ENCODE measurements at places on chromosomes 3 and 15.
A peak's percentile ranks its signal among the peaks of the same experiment; 100 is the strongest.

GRCh38 chr15:75051191-75051608, 27.8 kb downstream of the PPCDC start:
- H3K36me3 ChIP-seq = peaks cover 7% of the 10 kb centered on the region
- no peaks in the 10 kb centered on the region for H3K4me1 ChIP-seq
- no peak overlapping the region for H3K4me3 ChIP-seq
- no peaks in the 10 kb centered on the region for H3K27me3 ChIP-seq

- no peak overlapping the region for H3K27ac ChIP-seq
- no peak for DNase-seq
- no peaks in the 10 kb centered on the region for H3K4me1 ChIP-seq
- H3K36me3 ChIP-seq = no peaks in the 10 kb centered on the region
These were observed 265.2 kb upstream of the TLE3 start for GRCh38 chr15:70362886-70363285.

GRCh38 chr3:12461097-12461649, 23.1 kb upstream of the TSEN2 start:
- no peaks in the 10 kb centered on the region for H3K36me3 ChIP-seq
- no peak overlapping the region for H3K4me3 ChIP-seq
- H3K4me1 ChIP-seq = peaks cover 6% of the 10 kb centered on the region
- DNase-seq = no peak
- no peaks in the 10 kb centered on the region for H3K27me3 ChIP-seq

DNA sequence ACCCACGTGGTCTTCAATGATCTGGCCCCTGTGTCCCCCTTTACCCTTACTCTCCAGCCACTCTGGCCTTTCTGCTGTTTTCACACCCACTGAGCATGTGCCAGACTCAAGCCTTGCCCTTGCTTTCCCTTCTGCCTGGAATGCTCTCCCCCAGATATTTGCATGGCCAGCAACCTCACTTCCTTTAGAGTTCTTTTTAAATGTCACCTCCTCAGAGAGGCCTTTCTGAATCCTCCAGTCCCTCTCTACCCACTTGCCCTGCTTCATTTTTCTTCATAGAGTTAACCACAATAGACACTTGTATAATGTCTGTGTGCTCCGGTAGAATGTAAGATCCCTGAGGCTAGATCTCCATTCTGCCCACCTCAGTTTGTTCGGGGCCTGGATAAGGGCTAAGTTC, 39.4 kb upstream of the TIPARP start:
- H3K4me1 ChIP-seq = no peaks in the 10 kb centered on the region
- no peaks in the 10 kb centered on the region for H3K36me3 ChIP-seq
- H3K27ac ChIP-seq = no peak overlapping the region
- no peaks in the 10 kb centered on the region for H3K27me3 ChIP-seq

- H3K36me3 ChIP-seq = no peaks in the 10 kb centered on the region
- no peak overlapping the region for H3K27ac ChIP-seq
- no peak for DNase-seq
These were observed 22.0 kb upstream of the LCTL start for GRCh38 chr15:66587749-66588148.

GRCh38 chr3:69058180-69058946, 6.2 kb upstream of the TMF1 start:
- no peaks in the 10 kb centered on the region for H3K27me3 ChIP-seq
- peaks cover 52% of the 10 kb centered on the region for H3K36me3 ChIP-seq

GRCh38 chr3:165827883-165828282, 9.3 kb downstream of the BCHE start:
- no peaks in the 10 kb centered on the region for H3K36me3 ChIP-seq
- no peak for DNase-seq
- no peak overlapping the region for H3K4me3 ChIP-seq

DNA sequence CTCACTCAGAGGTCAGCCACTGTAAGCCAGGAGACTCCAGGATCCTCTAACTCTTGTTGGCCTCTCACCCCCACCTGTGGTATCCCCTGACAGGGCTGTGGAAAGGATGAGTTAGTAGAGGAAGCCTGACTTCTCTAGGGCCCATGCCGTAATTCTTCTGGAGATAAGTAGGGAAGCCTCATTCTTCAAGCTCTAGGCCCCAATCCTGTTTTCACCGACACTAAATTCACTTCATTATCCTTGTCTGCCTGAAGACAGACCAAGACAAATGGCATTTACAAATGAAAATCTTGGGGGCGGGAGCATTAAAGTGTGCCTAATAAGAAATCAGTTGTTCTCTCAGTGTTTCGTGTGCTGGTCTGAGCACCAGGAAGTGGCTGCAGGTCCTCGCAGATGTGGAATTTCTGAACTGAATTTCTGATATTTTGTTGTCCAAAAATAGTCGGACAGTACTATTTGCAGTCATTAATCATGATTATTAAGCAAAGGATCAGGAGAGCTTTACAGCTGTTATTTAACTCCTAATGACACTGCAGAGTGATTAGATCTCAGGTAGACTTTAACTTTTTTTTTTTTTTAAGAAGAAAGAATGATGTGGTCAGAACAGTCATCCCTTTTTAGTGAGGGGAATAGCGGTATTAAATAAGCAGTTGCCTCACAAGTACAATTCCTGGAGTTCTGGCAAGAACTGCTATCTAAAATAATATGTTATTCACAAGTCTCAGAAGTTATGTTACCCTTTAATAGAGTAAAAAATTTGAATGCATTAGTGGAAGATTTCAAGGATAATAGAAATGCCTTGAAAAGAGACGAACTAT, 58.4 kb downstream of the RBMS3 start:
- no peaks in the 10 kb centered on the region for H3K4me1 ChIP-seq
- no peak overlapping the region for H3K4me3 ChIP-seq
- no peaks in the 10 kb centered on the region for H3K27me3 ChIP-seq
- no peaks in the 10 kb centered on the region for H3K36me3 ChIP-seq
- H3K27ac ChIP-seq = no peak overlapping the region

- no peaks in the 10 kb centered on the region for H3K27me3 ChIP-seq
- no peak for DNase-seq
- no peak overlapping the region for H3K27ac ChIP-seq
- no peaks in the 10 kb centered on the region for H3K4me1 ChIP-seq
These were observed 533.2 kb upstream of the GBE1 start for GRCh38 chr3:82294609-82295008.

DNA sequence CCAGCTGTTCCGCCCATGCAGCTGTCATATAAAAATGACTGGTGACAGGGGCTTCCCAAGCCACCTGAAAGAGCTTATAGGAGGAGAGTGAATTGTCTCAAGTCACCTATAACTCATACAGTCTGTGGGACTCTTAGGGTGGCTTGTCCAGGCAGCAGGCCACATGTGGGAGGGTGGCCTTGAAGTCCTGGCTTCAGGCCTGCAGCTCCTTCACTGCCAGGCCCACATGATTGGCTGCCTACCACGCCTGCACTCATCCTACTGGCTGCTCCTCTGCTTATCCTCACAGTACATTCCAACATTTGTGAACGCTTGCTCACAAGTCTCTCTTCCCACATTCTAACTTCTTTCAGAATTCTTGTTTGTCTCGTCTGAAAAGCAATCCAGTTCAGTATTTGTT, 41.1 kb upstream of the TIPARP start:
- H3K4me1 ChIP-seq = no peaks in the 10 kb centered on the region
- no peak overlapping the region for H3K27ac ChIP-seq
- H3K27me3 ChIP-seq = no peaks in the 10 kb centered on the region
- no peak for DNase-seq
- H3K4me3 ChIP-seq = no peak overlapping the region
- no peaks in the 10 kb centered on the region for H3K36me3 ChIP-seq

DNA sequence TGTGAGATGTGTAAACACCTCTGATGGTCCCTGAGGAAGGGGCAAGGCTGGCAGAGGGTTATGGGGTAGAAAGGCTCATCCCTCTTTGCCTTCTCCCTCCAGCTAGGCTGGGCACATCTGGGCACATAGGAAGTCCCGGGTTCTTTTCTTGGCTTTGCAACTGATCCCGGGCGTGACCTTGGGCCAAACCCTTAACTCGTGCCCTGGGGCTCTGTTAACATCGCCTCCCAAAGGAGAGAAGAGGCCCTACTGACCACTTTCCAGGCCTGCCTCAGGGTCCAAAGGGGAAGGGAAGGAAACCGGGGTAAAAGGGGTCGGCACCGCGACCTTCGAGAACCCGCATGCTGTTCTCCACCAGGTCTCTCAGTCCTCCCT, 549 bp downstream of the C3orf18 start:
- H3K36me3 ChIP-seq = no peaks in the 10 kb centered on the region
- H3K4me1 ChIP-seq = peaks cover 52% of the 10 kb centered on the region
- H3K4me3 ChIP-seq = peak overlapping the region; percentile 71
- H3K27ac ChIP-seq = peak overlapping the region; percentile 71
- no peaks in the 10 kb centered on the region for H3K27me3 ChIP-seq
- no peak for DNase-seq

DNA sequence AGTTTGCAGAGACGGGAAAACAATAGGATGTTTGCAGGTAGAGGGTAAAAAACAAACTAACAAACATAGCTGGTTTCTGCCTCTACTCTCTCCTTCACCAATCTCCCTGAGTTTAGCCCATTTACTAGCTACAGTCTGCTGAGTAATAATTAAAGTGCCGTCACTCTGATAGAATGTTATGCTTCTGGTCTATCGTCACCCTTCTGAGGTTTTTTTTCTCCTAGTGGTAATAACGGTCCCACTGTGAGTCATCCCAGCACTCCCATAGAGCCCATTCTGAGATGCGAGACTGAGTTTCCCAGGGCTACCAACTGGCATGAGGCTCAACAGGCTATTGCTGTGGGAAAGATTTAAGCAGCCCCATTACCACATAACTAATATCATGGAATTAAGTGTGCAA, 56.4 kb downstream of the PLAAT1 start:
- no peak overlapping the region for H3K27ac ChIP-seq
- no peak for DNase-seq
- H3K4me3 ChIP-seq = no peak overlapping the region
- H3K27me3 ChIP-seq = no peaks in the 10 kb centered on the region
- H3K4me1 ChIP-seq = no peaks in the 10 kb centered on the region

GRCh38 chr3:193870376-193871219, 265.4 kb upstream of the HES1 start:
- peaks cover 8% of the 10 kb centered on the region for H3K4me1 ChIP-seq
- H3K4me3 ChIP-seq = no peak overlapping the region
- H3K36me3 ChIP-seq = no peaks in the 10 kb centered on the region
- H3K27me3 ChIP-seq = peaks cover 35% of the 10 kb centered on the region

- H3K4me1 ChIP-seq = peaks cover 4% of the 10 kb centered on the region
- H3K27ac ChIP-seq = no peak overlapping the region
- H3K4me3 ChIP-seq = no peak overlapping the region
- no peak for DNase-seq
- H3K36me3 ChIP-seq = no peaks in the 10 kb centered on the region
- no peaks in the 10 kb centered on the region for H3K27me3 ChIP-seq
These were observed 115.0 kb downstream of the STAG1 start for GRCh38 chr3:136637176-136637575.

DNA sequence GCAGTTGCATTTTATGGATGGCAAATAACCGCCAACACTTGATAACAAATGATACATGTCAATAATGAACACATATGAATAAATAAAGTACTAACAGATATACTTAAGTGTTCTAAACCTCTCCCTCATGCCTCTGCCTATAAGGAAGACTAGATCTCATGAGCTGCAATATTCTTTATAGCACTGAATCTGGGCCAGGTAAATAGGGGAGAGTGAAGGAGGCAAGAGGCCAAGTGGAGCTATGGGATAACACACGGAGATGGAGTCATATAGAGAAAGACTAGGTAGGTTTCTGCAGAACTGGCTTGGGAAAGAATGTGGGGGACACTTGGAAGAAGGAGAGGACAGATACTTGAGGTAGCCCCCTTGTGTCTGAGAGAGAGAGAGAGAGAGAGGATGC, 354.2 kb upstream of the CFAP20DC start:
- H3K4me1 ChIP-seq = no peaks in the 10 kb centered on the region
- no peaks in the 10 kb centered on the region for H3K27me3 ChIP-seq
- no peaks in the 10 kb centered on the region for H3K36me3 ChIP-seq
- no peak overlapping the region for H3K27ac ChIP-seq
- DNase-seq = no peak

DNA sequence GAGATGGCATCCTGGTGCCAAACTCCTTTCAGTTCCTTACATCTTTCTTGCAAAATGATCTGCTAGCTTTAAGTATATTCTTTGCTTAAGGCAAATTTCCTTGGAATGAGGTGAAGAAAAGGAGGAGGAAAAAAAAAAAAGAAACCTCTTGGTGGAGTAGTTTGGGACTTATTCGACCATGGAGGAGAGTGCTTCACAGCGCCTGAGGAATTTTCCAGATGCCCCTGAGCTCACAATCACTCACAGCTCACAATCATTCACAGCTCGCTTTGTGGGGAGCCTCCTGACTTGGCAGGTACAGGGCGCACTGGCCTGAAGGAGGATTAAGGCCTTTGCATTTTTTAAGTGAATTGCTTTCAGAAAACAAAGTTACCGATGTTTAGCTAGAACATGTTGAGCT, 53.9 kb downstream of the BOC start:
- H3K27ac ChIP-seq = no peak overlapping the region
- H3K36me3 ChIP-seq = no peaks in the 10 kb centered on the region
- no peak for DNase-seq
- H3K27me3 ChIP-seq = peaks cover 22% of the 10 kb centered on the region
- H3K4me3 ChIP-seq = no peak overlapping the region
- no peaks in the 10 kb centered on the region for H3K4me1 ChIP-seq

- no peak overlapping the region for H3K4me3 ChIP-seq
- no peak for DNase-seq
- no peaks in the 10 kb centered on the region for H3K27me3 ChIP-seq
- H3K4me1 ChIP-seq = no peaks in the 10 kb centered on the region
- no peak overlapping the region for H3K27ac ChIP-seq
- no peaks in the 10 kb centered on the region for H3K36me3 ChIP-seq
These were observed 335.2 kb downstream of the GAP43 start for GRCh38 chr3:115958526-115958925.

DNA sequence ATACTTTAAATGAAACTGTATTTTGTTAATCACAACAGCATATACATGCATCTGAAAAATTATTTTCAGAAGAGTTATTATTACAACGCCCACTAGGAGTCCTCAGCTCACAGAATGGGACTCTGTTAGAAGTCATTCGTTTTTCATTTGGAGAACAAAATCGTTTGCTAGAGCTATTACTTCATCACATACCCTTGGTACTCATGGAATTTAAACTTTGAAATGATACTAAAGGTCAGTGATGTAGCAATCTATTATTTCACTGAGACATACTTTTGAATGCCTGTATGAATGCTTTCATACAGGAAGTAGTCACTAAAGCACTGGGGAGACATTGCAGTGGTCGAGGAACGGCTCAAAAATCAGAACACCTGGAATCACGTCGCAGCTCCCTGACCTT, 198.1 kb downstream of the MBNL1 start:
- H3K27me3 ChIP-seq = no peaks in the 10 kb centered on the region
- no peaks in the 10 kb centered on the region for H3K36me3 ChIP-seq
- H3K27ac ChIP-seq = no peak overlapping the region
- no peak overlapping the region for H3K4me3 ChIP-seq
- H3K4me1 ChIP-seq = no peaks in the 10 kb centered on the region

DNA sequence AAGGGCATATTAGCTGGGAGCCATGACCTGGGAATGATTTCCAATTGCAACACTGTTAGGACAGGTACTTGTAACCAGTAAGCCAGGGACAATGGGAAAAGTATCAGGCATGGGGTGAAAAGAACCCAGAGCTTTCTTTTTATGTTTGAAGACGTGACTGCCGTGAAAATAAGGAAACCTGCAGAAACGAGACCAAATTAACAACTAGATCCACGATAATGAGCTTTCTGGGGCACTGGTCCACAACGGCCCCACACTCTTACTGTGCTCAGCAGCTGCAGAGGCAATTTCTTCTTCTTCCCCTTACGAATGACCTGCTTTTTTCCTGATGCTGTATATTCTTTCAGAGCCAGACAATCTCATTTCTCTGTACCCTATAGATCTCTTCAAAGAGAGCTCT, 11.4 kb downstream of the C3orf49 start:
- H3K4me1 ChIP-seq = no peaks in the 10 kb centered on the region
- no peak for DNase-seq
- no peak overlapping the region for H3K4me3 ChIP-seq
- H3K36me3 ChIP-seq = peaks cover 18% of the 10 kb centered on the region
- no peaks in the 10 kb centered on the region for H3K27me3 ChIP-seq
- H3K27ac ChIP-seq = no peak overlapping the region

All from T-cell (primary cell).